ENCODE measurements at places on chromosomes 7 and 10.

- DNase-seq, result peak; percentile 57
Observed at GRCh38 chr10:61899997-61900828, 1.3 kb upstream of the ARID5B start.

DNA sequence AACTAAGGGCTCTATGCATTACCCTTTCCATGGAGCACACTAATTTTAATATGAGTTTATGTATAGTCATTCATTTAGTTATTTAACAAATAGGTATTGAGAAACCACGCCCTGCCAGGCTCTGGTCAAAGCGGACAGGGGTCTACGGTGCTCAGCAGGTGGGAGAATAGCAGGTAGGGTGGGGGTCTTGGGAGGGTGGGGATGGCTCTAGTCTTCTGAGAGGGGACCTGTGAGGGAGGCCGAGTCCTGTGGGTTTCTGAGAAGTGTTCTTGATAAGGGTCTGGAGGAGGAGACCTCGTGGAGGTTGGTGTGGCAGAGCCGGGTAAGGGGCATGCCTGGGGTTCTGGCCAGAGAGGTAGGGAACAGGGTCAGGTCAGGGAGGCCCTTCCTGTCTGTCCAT lies 1.1 kb downstream of the WDFY4 start:
- no peak for DNase-seq

DNA sequence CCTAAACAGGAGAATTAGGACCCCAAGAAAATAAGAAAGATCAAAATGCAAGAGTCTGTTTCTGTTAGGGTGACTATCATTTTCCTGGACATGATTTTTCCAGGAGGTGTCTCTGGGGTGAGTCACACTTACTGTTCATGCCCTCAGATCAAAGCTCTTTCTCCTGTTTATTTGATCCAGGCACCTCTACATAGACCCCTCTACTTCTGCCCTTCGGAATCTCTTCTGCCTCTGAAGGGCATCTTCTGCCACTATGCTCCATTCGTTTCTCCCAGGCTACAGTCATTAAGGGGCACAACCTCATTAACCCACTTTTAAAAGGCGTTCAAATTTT lies 1328.0 kb downstream of the GATA3 start:
- DNase-seq, result no peak

GRCh38 chr10:121449482-121449924 lies 148.7 kb downstream of the FGFR2 start:
- DNase-seq, result no peak

DNA sequence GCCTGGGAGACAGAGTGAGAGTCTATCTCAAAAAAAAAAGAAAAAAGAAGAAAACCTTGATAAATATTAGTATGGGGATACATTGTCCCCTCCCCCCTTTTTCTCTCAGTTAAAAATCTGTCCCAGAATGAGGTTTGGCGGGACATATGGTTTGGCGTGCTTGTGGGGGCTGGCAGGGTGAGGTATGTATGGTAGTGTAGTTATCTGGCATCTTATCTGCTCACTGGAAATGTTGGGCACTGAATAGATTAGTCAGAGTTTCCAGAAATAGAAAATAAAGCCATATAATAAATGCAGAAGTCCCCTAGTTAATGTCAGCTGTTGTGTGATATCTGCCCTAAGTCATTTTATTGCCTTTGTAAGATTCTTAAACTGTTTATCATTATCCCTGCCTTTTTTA lies 397.5 kb upstream of the GALNT17 start:
- no peak for DNase-seq

DNA sequence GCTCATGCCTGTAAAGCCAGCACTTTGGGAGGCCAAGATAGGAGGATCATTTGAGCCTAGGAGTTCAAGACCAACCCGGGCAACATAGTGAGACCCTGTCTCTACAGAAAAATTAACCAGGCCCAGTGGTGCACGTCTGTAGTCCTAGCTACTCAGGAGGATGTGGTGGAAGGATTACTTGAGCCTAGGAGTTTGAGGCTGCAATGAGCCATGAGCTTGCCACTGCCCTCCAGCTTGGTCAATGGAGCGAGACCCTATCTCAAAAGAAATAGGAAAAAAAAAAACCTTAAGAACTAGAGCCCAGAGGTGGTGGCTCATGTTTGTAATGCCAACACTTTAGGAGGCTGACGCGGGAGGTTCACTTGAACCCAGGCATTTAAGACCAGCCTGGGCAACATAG lies 2.2 kb downstream of the STRA8 start:
- no peak for DNase-seq

DNA sequence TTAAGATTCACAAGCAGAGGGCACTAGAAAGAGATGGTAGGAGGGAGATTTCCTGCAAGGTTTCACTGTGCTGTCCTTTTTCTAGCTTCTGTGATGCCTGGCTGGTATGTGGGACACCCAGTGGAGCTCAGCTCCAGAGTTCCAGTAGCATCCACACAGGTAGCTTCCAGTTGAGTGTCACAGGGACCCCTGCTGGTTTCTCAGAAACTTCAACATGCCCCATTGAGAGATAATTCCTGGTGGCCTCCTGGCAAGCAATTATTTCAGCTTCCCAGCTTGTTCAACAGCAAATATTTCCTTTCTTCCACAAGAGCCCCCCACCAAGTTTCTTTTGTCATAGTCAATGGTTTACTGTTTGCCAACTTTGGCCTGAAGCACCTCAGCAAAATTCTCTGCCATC lies 858.7 kb downstream of the REEP3 start:
- no peak for DNase-seq

GRCh38 chr10:29545122-29545521 lies 89.6 kb downstream of the SVIL start:
- DNase-seq, result no peak

DNA sequence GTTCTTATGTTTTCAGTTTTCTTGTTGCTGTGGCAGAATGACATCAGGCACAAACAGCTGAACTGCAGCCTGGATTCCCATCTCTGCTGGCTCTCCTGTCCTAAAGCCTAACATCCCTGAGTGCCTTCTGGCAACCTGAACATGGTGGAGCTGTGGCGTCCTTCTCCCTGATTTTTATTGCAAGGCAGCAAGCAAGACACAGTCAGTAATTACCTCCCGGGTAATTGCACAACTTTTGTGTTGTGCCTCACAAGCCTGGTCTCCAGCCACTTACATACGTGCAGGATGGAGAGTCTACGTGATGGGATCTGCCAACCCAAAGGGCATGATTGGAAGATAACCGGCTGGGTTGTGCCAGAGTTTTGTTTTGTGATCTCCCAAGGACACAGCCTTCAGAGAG lies 116.1 kb upstream of the PARD3 start:
- no peak for DNase-seq

- peak; percentile 38 for DNase-seq
Observed at GRCh38 chr7:131302876-131303707, 24.6 kb upstream of the MKLN1 start.

- DNase-seq, result no peak
Observed at GRCh38 chr10:64093946-64094535, 572.8 kb downstream of the REEP3 start.

DNA sequence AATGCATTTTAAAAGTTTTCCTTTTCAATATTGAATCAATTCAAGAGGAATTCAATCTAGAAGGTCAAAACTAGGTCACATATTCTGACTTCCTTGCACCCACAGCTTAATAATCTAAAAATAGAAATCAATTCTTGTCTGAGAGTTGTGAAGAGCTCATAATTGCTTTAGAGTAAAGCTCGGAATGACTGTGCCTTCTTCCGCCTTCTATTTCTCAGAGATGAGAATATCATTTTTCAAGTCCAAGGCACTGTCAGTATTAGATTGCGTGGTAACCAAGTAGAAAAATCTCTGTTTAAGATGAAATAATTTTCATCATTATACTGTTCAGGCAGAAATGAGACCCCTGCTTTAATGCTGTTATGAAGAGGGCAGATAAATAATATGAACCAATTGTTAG lies 272.2 kb upstream of the NFE2L3 start:
- DNase-seq, result no peak

DNA sequence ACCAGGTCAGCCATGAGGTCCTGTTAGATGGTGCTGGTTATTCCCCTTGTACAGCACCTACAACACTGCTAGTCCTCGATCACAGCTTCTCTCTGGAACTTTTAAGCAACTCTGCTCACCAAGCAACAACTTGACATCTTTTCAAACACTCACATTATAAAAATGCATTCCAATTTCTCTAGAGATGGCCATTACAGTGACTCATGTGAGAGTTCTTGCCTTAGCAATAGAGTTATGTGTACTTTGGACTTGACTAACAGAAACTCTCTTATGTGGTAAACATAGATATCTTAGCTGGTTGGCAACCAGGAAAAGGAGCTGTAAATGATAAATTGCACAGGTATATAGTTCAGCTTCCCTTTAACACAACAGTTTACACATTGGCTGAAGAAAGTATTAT lies 122.2 kb downstream of the PDE1C start:
- DNase-seq, result no peak

GRCh38 chr7:17434841-17435692 lies 136.6 kb downstream of the AHR start:
- no peak for DNase-seq

- peak; percentile 14 for DNase-seq
Observed at GRCh38 chr10:133127291-133128125, 32.5 kb upstream of the KNDC1 start.

GRCh38 chr7:127347567-127348246 lies 44.8 kb downstream of the ZNF800 start:
- peak; percentile 56 for DNase-seq

DNA sequence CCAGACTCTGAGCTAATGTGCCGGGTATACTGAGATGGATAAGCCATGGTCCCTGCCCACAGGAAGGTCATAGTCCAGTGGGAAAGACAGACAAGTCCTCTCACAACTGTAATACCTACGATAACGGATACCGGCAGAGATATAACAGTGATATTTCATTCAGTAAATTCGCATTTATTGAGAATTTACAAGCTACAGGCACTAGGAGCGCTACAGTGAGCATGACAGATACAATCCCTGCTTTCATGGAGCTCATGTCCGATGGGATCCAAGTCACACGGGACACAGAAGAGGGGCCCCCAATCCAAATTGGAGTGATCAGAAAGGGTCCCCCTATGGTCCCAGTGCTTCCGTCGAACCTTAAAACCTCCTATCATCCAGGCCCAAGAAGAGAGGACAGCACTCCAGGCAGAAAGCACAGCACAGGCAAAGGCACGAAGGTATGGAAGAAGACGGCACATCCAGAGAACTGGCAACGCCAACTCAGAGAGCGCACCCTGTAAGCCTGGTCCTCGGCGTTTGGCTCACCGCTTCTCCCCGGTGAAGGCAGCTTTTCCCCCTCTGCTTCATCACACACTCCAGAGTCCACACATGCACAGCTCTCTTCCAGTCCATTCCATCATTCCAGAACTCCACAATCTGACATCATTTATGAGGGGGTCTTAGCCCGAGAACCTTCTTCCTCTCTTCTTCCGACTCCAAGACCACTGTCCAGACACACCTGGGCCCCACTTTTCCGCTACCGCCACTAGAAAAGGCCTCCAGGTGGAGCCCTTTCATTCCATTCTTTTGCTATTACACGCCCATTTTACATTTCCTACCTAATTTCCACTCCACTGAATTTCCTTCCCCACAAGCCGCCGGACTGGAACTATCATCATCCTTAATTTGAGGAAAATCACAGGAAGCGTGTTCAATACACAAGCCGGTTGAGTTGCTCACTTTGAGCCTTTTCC lies 47.8 kb upstream of the NKX2-3 start:
- no peak for DNase-seq

GRCh38 chr10:44788147-44789129 lies 122.7 kb upstream of the TMEM72 start:
- DNase-seq, result no peak

DNA sequence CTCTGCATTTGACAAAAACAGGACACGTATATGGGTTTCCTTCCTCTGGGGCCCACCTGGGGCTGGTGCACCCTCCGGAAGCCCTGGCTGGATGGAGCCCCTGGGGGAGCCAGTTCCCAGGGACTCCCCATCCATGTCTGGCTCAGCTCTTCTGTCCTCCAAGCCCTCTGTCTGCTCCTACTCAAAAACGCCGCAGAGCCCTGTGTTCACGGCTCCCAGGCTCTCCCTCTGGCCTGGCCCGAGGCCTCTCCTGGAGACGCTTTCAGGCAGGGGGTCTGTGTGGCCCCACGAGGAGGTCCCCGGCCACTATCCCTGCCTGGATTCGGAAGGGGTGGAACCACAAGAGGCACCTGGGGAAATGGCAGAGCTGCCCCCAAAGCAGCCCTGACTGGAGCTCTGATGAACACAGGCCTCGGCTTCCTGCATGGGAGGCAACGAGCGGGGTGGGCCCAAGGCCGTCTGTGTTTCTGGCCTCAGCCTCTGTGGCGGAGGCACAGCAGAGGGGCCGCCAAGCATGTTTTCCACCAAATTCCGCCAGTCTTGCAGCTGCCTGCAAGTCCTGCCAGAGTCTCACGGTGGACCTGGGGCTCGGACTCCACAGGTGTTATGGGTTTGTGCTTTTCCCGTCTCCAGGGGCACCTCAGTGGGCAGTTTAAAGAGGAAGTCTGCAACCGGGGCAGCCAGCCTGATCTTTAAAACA lies 22.6 kb upstream of the INPP5A start:
- DNase-seq, result no peak

DNA sequence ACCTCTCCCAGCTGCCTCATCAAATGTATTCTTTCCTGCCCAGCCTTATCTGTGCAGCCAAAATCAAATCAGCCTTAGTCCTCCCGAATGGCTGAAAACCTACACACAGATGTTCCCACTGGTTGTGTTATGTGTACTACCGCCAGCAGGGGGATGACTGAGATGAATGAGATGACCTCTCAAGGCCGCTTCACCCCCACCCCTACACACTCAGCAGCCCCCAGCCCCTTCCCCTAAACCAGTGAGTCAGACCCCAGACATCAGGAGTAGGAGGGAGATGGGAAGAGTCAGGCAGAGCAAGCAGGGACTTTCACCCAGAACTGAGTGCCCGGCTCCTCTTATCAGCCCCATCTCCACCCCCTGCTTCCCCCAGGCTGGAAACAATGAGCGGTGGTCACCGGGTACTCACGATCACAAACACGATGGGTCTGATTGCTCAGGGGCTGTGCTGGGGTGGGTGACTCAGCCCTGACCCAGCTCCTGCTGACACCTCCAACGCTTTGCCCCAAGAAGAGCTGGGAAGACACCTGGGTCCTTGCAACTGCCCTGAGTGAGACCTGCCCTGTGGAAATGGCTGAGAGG lies 6.5 kb upstream of the C10orf105 start:
- no peak for DNase-seq

- DNase-seq, result no peak
Observed at GRCh38 chr10:43421519-43421918, 12.5 kb upstream of the HNRNPF start.

GRCh38 chr10:125006921-125007426 lies 65.1 kb downstream of the ZRANB1 start:
- no peak for DNase-seq

Measured in CD8-positive, alpha-beta T cell (primary cell).